ENCODE measurements at places on chromosomes 1 and 21. TPM values are rescaled to one million over a fixed set of nuclear protein-coding genes. Genes with fewer than 3 reads are reported as not detected.

DNA sequence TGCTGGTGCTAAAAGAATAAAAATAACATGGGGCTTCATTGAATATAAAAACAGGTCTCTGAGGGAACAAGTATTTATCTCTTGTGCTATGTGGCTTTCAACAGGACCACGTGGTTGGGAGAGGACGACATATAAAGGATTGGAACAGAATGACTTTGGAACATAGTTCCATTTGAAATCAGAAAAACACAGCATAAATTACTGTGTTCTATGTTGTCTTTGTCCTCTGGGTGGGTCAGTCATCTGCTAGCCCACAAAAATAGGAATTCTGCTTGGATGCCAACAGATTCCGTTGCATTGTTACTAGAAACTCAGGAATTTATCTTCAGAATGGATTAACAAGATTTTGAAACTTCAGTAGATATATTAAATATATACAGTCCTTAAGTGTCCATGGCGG lies 5.9 kb downstream of the CEP85 start:
- H3K4me1 ChIP-seq, result peaks cover 24% of the 10 kb centered on the region
- peaks cover 26% of the 10 kb centered on the region for H3K36me3 ChIP-seq
- no peak for DNase-seq
- no peak overlapping the region for H3K4me3 ChIP-seq
- H3K27ac ChIP-seq, result no peak overlapping the region

Gene LRRIQ3
- 0.33 TPM for total RNA-seq

- H3K4me1 ChIP-seq, result peaks cover 56% of the 10 kb centered on the region
- no peaks in the 10 kb centered on the region for H3K36me3 ChIP-seq
- H3K27ac ChIP-seq, result no peak overlapping the region
- H3K27me3 ChIP-seq, result no peaks in the 10 kb centered on the region
- H3K4me3 ChIP-seq, result no peak overlapping the region
These were observed 445.5 kb downstream of the MATN1 start for GRCh38 chr1:30277911-30278310.

Gene TRIM17
- total RNA-seq, result 0.72 TPM

Gene SRSF11
- 217 TPM for total RNA-seq

GRCh38 chr1:94589728-94590127 lies 48.2 kb upstream of the F3 start:
- no peak overlapping the region for H3K4me3 ChIP-seq
- H3K27ac ChIP-seq, result no peak overlapping the region
- no peaks in the 10 kb centered on the region for H3K4me1 ChIP-seq
- no peak for DNase-seq
- H3K36me3 ChIP-seq, result no peaks in the 10 kb centered on the region

Gene EFHD2
- 32.5 TPM for total RNA-seq

Gene KRTAP7-1
- not detected for total RNA-seq

DNA sequence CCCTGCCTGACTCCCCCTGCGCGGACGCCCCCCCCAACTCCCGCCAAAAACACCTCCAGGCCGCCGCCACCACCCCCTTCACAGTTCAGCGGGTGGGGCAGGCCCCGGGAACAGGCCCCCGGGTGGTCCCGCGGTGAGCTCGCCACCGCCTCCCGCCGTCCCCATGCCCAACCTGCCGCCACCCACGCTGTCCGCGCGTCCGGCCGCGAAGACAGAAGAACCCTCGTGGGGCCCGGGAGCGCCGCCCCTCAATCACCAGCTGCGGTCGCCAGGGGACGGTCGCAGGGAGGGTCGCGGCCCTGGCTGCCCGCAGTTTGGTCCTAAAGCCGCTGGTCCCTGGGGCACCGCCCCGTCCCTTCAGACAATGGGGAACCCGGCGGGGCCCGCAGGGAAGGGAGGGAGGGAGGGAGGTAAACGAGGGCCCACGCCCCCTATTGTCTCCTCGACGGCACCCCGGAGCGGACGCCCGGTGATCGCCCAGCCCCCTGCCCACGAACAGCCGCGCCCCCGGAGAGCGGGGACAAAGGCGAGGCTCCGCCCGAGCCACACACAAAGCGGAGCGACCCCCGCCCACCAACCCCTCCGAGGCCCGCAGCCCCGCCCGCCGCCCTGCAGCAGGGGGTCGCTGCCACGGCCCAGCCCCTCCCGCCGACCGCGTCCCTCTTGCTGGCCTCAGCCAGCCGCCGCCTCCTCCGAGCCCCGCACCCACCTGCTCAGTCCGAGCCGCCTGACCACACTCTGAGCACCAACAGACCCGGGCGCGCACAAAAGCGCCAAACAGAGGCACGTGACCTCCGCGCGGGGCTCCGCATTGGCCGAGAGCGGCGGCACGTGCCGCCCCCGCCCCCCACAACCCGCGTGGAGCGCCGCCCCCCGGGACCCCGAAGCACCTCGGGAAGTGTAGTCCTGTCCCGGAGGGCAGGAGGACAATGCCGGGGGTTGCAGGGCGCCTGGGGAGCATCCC lies at the start of gene STMN1:
STMN1 (minus strand) TSS at position 740 of the 964 bp plus-strand sequence. CDS start 1,743 bp downstream, outside the sequence.
- peaks cover 38% of the 10 kb centered on the region for H3K36me3 ChIP-seq
- peaks cover 23% of the 10 kb centered on the region for H3K4me1 ChIP-seq
- peak within 1 kb of the TSS; percentile 88 for H3K4me3 ChIP-seq
- H3K27ac ChIP-seq, result peak within 1 kb of the TSS; percentile 97
- no peaks in the 10 kb centered on the region for H3K27me3 ChIP-seq
